Esophagus muscularis mucosa (tissue), 4 donors: ENCODE measurements at places on chromosomes 7 and 10. TPM values are rescaled to one million over a fixed set of nuclear protein-coding genes. Genes with fewer than 3 reads are reported as not detected.

PLA2G12B gene
- total RNA-seq, result not detected

CALHM1 gene
- not detected for total RNA-seq

SPDYE8 gene
- total RNA-seq, result not detected

RARRES2 gene
- total RNA-seq, result 143 TPM

TRIM50 gene
- total RNA-seq, result 0.42 TPM

SEC31B gene
- 5.0 TPM for total RNA-seq

FLNC gene
- 418 TPM for total RNA-seq

TMEM273 gene
- total RNA-seq, result 36.8 TPM

TET1 gene
- total RNA-seq, result 8.6 TPM

- no peak overlapping the region for H3K27ac ChIP-seq
- H3K4me1 ChIP-seq, result no peaks in the 10 kb centered on the region
- no peak overlapping the region for H3K4me3 ChIP-seq
- no peaks in the 10 kb centered on the region for H3K36me3 ChIP-seq
- no peaks in the 10 kb centered on the region for H3K27me3 ChIP-seq
Observed at GRCh38 chr7:121744877-121745276, 128.1 kb upstream of the PTPRZ1 start.

GRCh38 chr7:38002689-38003088 lies 82.2 kb downstream of the EPDR1 start:
- no peaks in the 10 kb centered on the region for H3K36me3 ChIP-seq
- no peak overlapping the region for H3K27ac ChIP-seq
- H3K4me1 ChIP-seq, result peaks cover 15% of the 10 kb centered on the region
- DNase-seq, result no peak

DNA sequence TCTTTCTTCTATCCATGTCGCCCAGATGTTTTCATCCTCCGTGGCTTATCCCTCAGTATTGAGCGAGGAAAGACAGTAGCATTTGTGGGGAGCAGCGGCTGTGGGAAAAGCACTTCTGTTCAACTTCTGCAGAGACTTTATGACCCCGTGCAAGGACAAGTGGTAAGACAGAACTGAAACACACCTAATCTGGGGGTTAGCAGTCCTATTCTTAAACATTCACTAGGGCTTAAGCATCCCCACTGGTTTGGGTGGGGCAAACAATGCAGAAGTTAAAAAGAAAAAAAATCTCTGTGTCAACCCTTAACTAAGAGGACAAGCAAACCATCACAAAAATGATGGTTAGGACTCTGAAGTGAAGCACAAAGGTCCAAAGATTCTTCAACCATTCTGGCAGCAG lies 43.8 kb downstream of the SP8 start:
- no peaks in the 10 kb centered on the region for H3K36me3 ChIP-seq
- H3K4me1 ChIP-seq, result no peaks in the 10 kb centered on the region
- H3K27me3 ChIP-seq, result no peaks in the 10 kb centered on the region

DNA sequence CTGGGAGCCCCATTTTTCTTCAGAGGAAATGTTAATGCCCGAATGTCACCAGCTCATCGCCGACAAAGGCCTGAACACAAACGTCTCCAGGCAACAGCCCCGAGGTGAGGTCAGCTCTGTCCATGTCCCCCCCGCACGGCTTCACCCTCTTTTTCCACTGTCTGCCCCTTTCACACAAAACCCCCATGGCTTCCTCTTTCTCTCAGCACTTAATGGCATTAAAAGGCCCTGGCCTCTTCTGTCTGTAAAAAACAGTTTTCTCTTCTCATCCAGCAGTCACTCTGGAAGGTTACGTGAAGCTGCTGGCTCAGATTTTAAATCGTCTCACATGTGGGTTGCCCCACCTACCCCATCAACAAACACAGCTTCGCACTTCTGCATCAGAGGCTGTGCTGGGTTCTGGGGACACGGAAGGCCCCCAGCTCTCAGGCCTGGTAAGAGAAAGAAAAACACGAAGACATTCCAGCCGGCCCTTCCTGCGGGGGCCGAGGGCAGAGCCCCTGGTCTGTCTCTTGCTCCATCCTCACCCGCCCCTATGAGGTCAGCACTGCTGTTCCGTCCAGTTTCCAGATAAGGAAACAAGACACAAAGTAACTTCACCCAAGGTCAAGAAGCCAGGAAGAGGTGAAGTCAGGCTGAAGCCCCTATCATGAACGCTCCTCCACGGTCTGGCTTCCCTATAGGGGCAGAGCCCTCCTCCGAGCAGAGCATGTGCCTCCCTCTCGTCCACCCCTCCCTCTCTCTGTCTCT lies 91.1 kb upstream of the PDGFA start:
- no peaks in the 10 kb centered on the region for H3K27me3 ChIP-seq
- peak overlapping the region; percentile 63 for H3K27ac ChIP-seq
- H3K36me3 ChIP-seq, result no peaks in the 10 kb centered on the region
- peaks cover 32% of the 10 kb centered on the region for H3K4me1 ChIP-seq
- no peak overlapping the region for H3K4me3 ChIP-seq
- no peak for DNase-seq

GRCh38 chr7:24911213-24911603 lies 68.8 kb downstream of the OSBPL3 start:
- no peak for DNase-seq
- no peaks in the 10 kb centered on the region for H3K36me3 ChIP-seq
- no peak overlapping the region for H3K4me3 ChIP-seq
- peaks cover 5% of the 10 kb centered on the region for H3K4me1 ChIP-seq
- H3K27ac ChIP-seq, result no peak overlapping the region
- no peaks in the 10 kb centered on the region for H3K27me3 ChIP-seq

- no peak overlapping the region for H3K4me3 ChIP-seq
- peaks cover 23% of the 10 kb centered on the region for H3K36me3 ChIP-seq
- peaks cover 98% of the 10 kb centered on the region for H3K4me1 ChIP-seq
- no peaks in the 10 kb centered on the region for H3K27me3 ChIP-seq
- DNase-seq, result no peak
- peak overlapping the region; percentile 87 for H3K27ac ChIP-seq
Observed at GRCh38 chr10:79115302-79115701, 46.5 kb downstream of the ZMIZ1 start.

- DNase-seq, result no peak
- H3K27me3 ChIP-seq, result no peaks in the 10 kb centered on the region
- no peak overlapping the region for H3K27ac ChIP-seq
- no peak overlapping the region for H3K4me3 ChIP-seq
- H3K36me3 ChIP-seq, result no peaks in the 10 kb centered on the region
- no peaks in the 10 kb centered on the region for H3K4me1 ChIP-seq
Observed at GRCh38 chr7:145104400-145104799, 268.5 kb upstream of the TPK1 start.

GRCh38 chr10:119723624-119724023 lies 2.2 kb upstream of the INPP5F start:
- no peaks in the 10 kb centered on the region for H3K27me3 ChIP-seq
- no peak overlapping the region for H3K27ac ChIP-seq
- peaks cover 38% of the 10 kb centered on the region for H3K4me1 ChIP-seq
- H3K4me3 ChIP-seq, result no peak overlapping the region
- no peak for DNase-seq
- H3K36me3 ChIP-seq, result no peaks in the 10 kb centered on the region

DNA sequence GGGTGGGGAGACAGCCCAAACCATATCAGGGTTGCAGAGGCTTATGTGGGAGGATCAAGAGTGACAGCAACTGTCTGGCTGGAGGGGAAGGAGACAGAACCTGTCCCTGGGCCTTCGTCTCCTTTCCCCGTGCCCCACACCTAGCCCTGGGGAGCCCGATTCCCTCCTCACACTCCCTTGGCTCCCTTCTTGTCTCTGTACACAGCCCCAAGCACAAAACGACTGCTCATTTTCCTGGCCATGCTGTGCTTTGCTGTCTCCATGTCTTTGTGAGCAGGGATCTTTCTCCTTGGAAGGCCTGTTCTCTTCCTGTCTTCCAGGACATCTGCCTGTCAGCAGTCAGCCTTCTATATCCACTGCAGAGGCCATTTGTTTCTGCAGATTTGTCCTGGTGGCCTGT lies 113.7 kb downstream of the INSYN2A start:
- no peaks in the 10 kb centered on the region for H3K27me3 ChIP-seq
- DNase-seq, result no peak
- no peak overlapping the region for H3K4me3 ChIP-seq
- H3K36me3 ChIP-seq, result peaks cover 11% of the 10 kb centered on the region

DNA sequence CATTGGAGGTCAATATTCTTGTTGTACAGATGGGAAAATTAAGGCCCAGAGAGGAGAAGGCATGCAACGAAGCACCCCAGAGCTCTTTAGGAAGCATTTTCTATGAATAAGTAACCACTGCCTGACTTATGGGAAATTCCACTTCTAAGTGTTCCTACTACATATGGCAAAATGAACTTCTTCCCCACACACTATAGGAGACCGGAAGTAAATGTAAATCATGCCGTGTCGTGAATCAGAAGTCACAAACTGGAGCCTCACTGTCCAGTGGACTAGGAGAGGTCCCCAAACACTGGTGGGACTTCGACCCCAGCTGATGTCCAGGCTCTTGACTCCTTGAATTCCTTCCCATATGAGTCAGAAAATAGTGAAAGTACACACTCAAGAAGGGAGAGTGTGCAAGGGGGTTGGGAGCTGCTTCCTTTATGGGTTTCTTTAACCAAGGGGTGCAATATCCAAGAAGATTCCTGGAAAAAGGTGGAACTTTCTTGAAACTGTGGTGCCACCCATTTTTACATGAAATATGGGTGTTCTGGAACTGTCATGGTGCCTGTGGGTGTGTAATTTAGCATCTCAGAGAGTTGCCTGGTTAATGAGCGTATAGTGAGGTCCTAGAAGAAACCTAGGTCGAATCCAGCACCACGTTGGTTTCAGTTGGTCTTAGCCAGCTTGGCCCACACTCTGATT lies 6.7 kb downstream of the RASSF4 start:
- H3K27ac ChIP-seq, result no peak overlapping the region
- no peaks in the 10 kb centered on the region for H3K27me3 ChIP-seq
- H3K4me3 ChIP-seq, result no peak overlapping the region
- DNase-seq, result no peak
- H3K36me3 ChIP-seq, result peaks cover 17% of the 10 kb centered on the region
- H3K4me1 ChIP-seq, result peaks cover 80% of the 10 kb centered on the region

- no peak overlapping the region for H3K4me3 ChIP-seq
- no peak for DNase-seq
- H3K4me1 ChIP-seq, result peaks cover 43% of the 10 kb centered on the region
Observed at GRCh38 chr7:151699147-151699927, 177.6 kb downstream of the PRKAG2 start.

DNA sequence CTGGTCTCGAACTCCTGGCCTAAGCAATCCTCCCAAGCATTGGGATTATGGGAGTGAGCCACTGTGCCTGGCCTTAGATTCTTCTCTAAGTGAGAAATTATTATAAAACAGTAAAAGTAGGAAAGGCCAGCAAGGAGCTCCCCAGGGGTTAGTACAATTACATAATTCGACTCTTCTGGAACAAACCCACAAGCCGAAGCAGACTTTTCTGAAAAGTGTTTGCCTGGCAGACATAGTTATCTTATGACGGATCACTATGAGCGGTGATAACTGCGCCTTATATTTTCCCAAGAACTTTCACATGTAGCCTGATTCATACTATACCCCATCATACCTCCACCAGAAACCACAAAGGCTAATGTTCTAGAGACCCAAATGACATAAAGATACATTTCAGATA lies 30.2 kb upstream of the SH3PXD2A start:
- no peak overlapping the region for H3K4me3 ChIP-seq
- H3K27me3 ChIP-seq, result no peaks in the 10 kb centered on the region
- peak overlapping the region; percentile 82 for H3K27ac ChIP-seq
- no peak for DNase-seq
- H3K4me1 ChIP-seq, result peaks cover 55% of the 10 kb centered on the region

GRCh38 chr10:100684688-100685235 lies 60.6 kb upstream of the PAX2 start:
- no peaks in the 10 kb centered on the region for H3K4me1 ChIP-seq
- peaks cover 54% of the 10 kb centered on the region for H3K27me3 ChIP-seq
- H3K4me3 ChIP-seq, result no peak overlapping the region
- H3K27ac ChIP-seq, result no peak overlapping the region
- DNase-seq, result no peak

DNA sequence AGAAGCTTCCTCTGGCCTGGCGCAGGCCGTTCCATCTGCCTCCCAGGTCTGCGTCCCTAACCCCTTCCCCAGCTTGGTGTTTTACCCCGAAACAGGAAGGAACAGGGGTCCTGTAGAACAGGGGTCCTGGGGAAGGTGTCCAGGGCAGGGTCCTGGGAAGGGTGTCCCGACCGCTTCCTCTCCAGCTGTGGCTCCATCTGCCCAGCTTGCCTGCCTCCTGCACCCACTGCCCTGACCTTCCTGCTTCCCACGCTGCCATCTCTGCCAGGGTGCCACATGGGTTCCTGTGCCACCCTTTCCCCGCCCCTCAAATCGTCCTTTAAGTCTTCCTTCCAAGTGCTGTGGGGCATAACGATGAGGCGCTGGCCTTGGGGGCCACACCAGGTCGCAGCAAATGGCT lies 32.4 kb downstream of the WDR86 start:
- peaks cover 17% of the 10 kb centered on the region for H3K4me1 ChIP-seq
